ENCODE measurements at places on chromosomes 2 and 18. TPM values are rescaled to one million over a fixed set of nuclear protein-coding genes. Genes with fewer than 3 reads are reported as not detected.

DNA sequence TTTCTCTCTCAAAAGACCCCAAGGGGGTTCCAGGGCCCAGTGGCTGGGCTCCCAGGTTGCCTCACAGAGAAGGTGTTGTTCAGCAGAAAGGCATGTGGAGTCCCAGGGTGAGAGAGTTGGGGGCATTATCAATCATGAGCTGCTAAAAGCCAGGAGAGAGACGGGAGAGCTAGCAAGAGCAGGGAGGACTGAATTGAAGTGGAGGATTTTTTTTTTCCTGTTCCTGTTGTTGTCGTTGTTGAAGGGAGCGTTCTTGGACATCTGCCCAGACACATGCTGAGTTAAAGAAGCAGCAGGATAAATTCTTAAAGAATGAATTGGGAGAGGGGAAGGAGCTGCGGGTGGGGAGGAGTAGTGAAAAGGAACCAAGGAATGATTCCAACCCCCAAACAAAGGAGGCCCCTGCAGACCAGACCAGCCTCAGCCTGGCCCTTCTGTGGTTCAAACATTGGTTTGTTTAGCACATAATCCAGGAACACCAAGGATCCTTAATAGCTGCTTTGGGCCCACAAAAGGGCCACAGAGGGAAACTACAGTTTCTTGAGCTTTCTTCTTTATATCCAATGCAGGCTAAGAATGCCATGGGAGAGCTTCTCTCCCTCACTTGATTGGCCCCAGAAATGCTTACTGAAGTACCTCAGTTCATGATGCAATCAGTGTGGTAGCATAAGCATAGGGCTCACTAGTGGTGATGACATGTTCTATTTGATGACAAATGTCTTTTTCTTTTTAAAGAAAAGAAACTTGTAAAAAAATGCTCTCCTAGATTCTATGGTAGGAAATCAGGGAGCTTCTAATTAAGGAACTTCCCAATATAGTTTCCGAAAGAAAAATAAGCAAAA lies 146.0 kb downstream of the SETBP1 start:
- DNase-seq = peak; percentile 95

DNA sequence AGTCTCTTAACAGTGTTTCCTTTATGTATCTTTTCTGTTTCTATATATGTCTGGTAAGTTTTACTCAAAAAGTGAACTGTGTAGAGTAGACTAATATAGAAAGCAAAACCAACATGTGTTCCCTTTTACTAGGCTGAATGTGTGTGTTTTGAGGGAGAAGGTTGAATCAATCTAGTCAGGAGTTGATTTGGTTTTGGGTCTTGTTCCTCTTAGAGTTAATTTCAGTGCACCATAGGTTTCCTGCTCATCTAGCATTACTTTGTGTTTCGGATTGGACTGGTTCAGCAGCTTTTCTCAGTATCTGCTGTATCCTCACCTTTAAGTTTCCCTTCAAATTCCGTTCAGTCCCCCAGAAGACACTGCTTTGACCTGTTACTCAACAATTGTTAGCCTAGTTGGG lies 52.0 kb upstream of the TRIM43 start:
- DNase-seq = no peak

The SCN1A gene
- total RNA-seq = 0.83 TPM

The ACTR1B gene
- total RNA-seq = 36.3 TPM

DNA sequence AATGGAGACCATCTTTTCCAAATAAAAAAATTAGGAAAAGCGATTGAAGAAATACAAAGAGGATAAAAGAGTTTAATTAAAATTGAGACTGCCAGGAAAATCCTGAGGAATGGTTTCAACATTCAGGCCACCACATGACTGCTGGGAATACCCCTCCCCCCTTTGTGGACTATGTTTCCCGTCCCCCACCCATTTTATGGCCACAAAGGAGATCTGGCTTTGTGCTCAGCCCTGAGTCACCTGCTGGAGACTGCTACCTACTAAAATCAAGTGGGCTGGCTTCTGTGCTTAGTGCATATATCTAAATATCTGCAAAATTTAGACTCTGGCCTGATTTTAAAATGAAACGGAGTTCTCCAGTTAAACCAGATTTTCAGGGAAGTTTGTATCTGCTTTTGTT lies 10.1 kb downstream of the RND3 start:
- no peak for DNase-seq

The UGT1A5 gene
- total RNA-seq = not detected

GRCh38 chr18:551404-552061 lies 28.6 kb upstream of the CETN1 start:
- DNase-seq = no peak

GRCh38 chr2:63465633-63466032 lies 122.6 kb downstream of the WDPCP start:
- no peak for DNase-seq

The DLX1 gene
- total RNA-seq = 28.9 TPM

DNA sequence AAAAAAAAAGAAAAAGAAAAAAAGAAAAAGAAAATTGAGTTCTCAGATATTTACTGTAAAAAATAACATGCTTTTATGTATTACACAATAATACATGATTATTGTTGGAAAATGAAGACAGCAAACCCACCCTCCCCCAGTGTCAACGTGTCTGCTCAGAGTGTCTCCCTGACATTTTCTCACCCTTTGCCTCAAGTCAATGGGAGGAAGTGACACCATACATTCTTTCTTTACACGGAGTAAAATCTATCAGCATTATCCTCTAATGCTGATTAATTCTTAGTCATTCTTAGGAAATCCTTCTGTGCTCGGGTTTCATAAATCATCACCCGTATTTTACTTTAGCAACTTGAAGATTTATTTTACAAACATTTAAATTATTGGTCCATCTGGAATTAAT lies 32.0 kb downstream of the CTAGE1 start:
- DNase-seq = peak; percentile 19

DNA sequence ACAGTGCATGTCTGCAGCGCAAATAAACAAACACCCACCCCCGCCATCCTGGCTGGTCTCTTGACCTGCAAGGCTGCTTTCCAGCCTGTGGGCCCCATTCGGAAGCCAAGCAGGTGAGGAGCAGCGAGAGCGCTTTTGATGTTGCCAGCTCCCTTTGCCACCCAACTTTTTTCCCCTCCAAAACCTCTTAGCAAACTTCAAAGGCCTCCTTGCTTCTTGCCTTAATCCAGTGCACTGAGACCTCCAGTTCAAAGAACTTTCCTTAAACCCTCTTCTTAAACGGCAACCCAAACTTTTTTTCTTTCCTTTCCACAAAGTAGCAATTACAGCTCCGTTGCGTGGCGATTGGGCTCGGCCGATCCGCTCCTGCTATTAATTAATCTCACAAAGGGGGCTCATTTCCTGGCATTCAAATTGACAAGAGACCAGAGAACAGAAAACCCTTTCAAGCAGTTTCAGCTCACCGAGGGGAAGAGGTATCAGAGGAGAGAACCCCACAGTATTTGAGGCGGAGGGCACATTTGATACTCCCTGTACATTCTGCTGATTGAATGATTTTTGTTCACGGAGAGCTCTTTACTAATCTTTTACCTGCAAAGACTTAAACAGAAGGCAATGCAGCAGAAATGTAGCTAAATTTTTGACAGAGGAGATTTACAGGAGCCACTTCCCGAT lies 531.4 kb downstream of the TMEM182 start:
- no peak for DNase-seq

- no peak for DNase-seq
Measured at GRCh38 chr18:38494065-38494464, 928.5 kb upstream of the CELF4 start.

The GAL3ST2 gene
- total RNA-seq = 5.3 TPM

DNA sequence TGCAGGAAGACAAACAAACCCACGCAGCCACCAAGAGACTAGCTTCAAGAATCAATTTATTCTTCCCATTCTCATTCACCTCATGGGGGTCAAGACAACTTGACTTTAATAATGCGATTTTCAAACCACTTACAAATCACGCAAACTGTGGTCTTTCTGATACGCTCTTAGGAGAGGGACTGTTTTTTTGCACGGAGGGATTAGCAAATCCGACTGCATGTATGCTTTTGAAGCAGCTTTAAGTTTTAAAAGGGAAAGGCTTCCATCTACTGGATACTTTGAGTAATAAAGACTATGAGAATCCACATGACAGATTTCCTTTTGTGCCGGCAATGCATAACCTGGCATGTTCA lies 322.9 kb upstream of the KCNJ3 start:
- DNase-seq = peak; percentile 74

The ARHGEF4 gene
- 2.1 TPM for total RNA-seq

DNA sequence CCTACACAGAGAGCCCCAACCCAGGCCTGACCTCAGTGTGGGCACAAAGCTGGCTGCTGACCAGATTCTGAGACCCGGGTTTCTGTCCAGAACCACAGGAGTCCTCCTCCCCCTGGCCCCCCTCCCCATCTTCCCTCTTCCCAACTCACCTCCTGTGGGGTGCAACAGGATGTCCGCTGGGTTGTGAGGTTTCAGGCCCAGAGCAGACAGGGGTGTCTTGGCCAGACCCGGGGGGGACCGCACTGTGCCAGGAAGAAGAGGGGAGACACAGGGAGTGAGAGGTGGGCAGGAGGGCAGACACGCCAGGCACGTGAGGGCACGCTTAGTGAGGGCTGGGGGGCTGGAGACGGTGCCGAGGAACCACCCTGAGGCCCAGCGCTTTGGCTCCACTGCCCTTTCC lies 171.5 kb downstream of the TNS1 start:
- DNase-seq = no peak

- no peak for DNase-seq
Measured at GRCh38 chr18:67639872-67640271, 123.4 kb upstream of the DSEL start.

The AQP12B gene
- total RNA-seq = not detected

DNA sequence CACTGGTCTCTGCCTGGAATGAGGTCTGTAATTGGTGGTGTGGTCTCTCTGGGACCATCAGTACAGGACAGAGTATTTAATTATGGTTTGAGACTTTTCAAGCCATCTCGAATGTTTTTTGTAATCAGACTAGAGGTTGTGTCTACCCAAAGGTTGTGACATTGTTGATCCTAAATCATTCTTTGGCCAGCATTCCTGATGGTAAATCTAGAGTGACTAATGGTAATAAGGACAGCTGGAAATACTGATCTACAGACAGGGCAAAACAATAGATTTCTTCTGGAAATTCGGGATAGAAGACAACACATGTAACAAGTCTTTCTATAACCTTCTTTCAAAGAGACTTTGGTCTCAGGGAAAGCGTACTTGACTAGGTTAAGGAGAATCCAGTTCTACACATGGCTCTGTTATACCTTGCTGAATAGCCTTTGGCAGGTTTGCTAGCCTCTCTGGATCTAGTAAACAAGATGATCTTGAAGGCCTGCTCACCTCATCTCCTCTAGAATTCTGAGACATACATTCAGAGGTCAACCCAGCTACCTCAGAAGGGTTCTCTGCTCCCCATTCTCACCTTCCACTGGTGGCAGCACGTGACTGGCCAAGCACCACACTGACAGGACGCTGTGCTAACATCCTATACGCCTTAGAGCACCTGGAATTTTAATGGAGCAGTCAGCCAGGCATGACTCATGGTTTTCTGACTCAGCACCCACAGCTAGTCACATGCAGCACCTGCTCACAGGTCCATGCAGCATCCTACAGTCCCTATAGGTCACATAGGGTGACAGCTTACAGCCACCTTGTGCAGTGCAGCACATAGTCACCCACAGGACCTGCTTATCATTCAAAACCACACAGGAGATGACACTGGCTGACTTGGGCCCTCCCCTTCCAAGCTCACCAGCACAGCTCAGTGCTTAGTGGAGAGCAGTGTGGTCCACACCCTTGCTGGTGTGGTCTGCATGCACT lies 12.2 kb downstream of the PLB1 start:
- no peak for DNase-seq

DNA sequence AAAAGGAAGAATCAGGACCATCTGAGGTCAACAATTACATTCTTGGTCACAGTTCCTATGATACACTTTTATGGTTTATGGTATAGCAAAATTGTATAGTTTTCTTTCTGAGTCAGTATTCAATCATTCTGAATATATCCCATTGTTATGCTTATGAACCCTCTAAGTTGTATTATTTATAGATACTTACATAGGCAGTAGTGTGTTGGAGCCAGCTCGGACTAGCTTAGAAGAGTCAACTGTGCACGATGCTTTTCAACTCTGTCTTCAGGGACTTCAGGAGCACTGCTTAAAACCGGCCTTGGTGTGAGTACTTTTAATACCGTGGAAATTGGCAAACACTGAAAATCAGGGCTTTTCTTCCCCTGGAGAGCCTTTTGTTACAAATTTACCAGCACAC lies 215.7 kb downstream of the IKZF2 start:
- no peak for DNase-seq

The SOCS6 gene
- 15.5 TPM for total RNA-seq

DNA sequence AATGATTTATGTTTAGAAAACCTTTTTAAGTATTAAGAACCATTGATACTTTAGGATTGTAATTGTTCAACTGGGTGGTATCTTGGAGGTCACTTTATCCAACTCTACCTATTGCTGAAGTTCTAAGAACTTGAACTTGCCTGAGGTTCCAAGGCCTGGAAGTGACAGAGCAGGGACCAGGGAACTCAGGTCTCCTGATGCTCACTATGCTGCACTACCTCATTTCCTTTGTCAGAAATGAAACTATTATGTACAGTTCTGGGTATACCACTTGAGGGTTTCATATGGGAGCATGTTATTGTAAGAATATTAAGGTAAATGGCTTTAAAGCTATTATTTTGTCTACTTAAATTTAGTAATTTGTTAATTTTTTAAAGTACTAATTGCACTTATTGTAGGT lies 3.0 kb downstream of the MBD5 start:
- no peak for DNase-seq

The ZNF804A gene
- 3.4 TPM for total RNA-seq

DNA sequence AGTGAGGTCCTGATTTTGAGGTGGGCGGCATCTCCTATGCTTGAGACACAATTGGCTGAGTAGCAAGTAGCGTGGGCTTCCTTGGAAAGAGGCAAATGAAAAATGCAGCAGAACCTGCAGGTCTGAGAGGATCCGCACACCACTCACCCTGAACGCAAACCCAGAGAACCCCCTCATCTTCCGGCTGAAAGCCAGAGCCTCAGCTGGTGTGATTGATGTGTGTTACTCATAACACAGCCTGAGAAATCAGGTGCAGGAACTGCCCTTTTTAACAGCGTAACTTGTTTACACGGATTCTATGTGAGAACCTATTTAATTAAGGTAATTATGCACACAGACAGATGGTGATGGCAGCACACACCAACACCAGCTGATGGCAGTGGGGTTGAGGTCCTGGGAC lies 123.4 kb downstream of the MRO start:
- no peak for DNase-seq

The CYS1 gene
- not detected for total RNA-seq

The GPR75 gene
- 4.8 TPM for total RNA-seq

The SLC66A3 gene
- total RNA-seq = 4.2 TPM

The KCNE4 gene
- total RNA-seq = 68.0 TPM
